ENCODE measurements at places on chromosomes 2 and 18.
A peak's percentile ranks its signal among the peaks of the same experiment; 100 is the strongest.

- H3K27me3 ChIP-seq = no peaks in the 10 kb centered on the region
- H3K27ac ChIP-seq = no peak overlapping the region
- H3K4me3 ChIP-seq = no peak overlapping the region
Observed at GRCh38 chr2:56009758-56010458, 86.3 kb upstream of the EFEMP1 start.

- H3K27me3 ChIP-seq = no peaks in the 10 kb centered on the region
- no peak overlapping the region for H3K27ac ChIP-seq
- no peak for DNase-seq
Observed at GRCh38 chr2:204663816-204664425, 118.6 kb downstream of the PARD3B start.

DNA sequence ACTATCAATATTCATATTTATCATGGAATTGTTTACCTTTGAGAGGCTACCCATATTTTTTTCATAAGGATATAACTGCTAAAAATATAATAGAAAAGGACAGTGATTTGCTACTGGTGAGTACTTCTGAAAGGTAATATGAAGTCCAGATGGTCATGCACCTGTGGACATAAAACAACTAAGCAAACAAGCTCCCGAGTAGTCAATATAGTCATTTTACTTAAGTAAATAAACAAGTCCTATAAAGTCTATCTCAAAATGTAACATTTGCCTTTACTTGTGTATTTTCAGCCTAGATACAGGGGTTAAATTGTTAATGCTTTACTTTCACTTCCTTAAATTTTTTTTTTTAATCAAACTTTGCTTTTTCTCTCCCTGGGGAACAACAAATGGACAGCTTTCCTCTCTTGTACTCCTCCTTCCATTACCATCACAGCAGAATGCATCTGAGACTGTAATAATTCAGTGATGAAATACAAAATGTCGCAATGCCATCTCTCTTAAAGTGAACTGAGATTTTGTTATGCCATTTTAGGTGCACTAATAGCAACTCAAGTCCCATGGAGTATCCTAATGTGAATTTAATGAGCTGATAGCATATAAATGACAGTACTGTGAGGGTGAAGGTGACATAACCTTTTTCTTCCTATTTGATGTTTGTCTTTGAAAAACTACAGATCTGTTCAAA is 1325.4 kb upstream of the ZEB2 start:
- H3K27me3 ChIP-seq = no peaks in the 10 kb centered on the region
- H3K36me3 ChIP-seq = no peaks in the 10 kb centered on the region
- no peak overlapping the region for H3K27ac ChIP-seq
- H3K4me3 ChIP-seq = no peak overlapping the region
- no peaks in the 10 kb centered on the region for H3K4me1 ChIP-seq

DNA sequence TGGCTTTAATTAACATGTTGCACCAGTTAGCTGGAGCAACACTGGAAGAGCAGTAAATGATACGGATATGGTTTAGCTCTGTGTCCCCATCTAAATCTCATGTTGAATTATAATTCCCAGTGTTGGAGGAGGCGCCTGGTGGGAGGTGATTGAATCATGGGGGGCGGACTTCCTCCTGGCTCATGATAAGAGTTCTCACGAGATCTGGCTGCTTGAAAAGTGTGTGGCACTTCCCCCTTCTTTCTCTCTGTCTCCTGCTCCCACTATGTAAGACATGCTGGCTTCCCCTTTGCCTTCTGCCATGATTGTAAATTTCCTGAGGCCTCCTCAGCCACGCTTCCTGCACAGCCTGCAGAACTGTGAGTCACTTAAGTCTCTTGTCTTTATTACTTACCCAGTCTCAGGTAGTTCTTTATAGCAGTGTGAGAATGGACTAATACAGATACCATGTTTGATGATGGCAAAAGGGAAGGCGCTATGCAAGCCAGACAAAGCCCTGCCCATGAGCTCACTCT is 963.6 kb downstream of the SOCS6 start:
- H3K27me3 ChIP-seq = peaks cover 8% of the 10 kb centered on the region
- no peak overlapping the region for H3K27ac ChIP-seq
- no peak overlapping the region for H3K4me3 ChIP-seq

GRCh38 chr2:74741629-74742028 is 87.6 kb downstream of the SEMA4F start:
- peaks cover 24% of the 10 kb centered on the region for H3K4me1 ChIP-seq
- H3K27ac ChIP-seq = no peak overlapping the region
- H3K36me3 ChIP-seq = peaks cover 9% of the 10 kb centered on the region
- DNase-seq = no peak
- H3K27me3 ChIP-seq = no peaks in the 10 kb centered on the region

- H3K4me3 ChIP-seq = no peak overlapping the region
- H3K27me3 ChIP-seq = peaks cover 2% of the 10 kb centered on the region
- H3K36me3 ChIP-seq = no peaks in the 10 kb centered on the region
- peaks cover 38% of the 10 kb centered on the region for H3K4me1 ChIP-seq
- DNase-seq = no peak
Observed at GRCh38 chr2:230660294-230661060, 52.2 kb upstream of the CAB39 start.

DNA sequence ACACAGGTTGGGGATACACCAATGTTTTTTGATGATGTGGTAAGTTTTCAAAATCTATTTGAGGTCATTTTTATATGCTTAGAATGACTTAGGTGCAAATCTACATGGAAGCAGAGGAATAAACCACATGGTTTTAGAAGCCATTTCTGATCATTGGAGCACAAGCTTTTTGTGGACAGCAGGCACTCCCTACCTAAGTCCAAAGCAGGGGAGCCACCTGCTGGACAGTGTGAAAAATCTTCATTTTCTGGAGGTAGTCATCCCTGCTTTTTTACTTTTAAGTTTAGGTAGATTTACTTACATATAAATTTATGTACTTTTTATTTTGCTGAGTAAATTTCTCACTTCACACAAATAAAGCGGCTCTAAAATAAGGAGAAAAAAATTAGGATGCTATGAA is 323.2 kb downstream of the PLCL1 start:
- DNase-seq = peak; percentile 33
- H3K36me3 ChIP-seq = no peaks in the 10 kb centered on the region
- no peaks in the 10 kb centered on the region for H3K27me3 ChIP-seq
- H3K4me3 ChIP-seq = no peak overlapping the region
- no peaks in the 10 kb centered on the region for H3K4me1 ChIP-seq

GRCh38 chr2:18959952-18960717 is 370.8 kb upstream of the NT5C1B start:
- H3K36me3 ChIP-seq = no peaks in the 10 kb centered on the region
- peaks cover 3% of the 10 kb centered on the region for H3K4me1 ChIP-seq

DNA sequence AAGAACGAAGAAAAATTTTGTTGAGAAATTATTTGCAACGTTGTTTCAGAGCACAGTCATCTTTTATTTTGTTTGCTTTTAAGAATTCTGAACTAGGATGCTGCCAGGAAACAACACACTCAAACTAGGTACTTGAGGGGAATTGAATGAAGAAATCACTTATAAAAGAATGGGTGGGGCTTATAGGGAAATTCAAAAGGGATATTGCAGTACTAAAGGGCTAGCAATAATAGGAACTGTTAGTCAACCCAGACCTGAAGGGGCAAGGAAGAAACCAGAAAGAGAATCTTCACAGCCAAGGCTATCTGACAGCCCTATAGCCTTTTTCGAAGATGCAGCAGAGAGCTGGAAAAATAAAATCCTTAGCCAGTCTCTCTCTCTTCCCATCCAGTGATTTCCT is 179.3 kb downstream of the RPRM start:
- H3K27ac ChIP-seq = no peak overlapping the region
- no peak for DNase-seq
- no peaks in the 10 kb centered on the region for H3K27me3 ChIP-seq
- H3K36me3 ChIP-seq = no peaks in the 10 kb centered on the region
- H3K4me3 ChIP-seq = no peak overlapping the region

- H3K27ac ChIP-seq = no peak overlapping the region
- DNase-seq = no peak
- peaks cover 5% of the 10 kb centered on the region for H3K27me3 ChIP-seq
- peaks cover 4% of the 10 kb centered on the region for H3K4me1 ChIP-seq
- H3K4me3 ChIP-seq = no peak overlapping the region
- H3K36me3 ChIP-seq = peaks cover 18% of the 10 kb centered on the region
Observed at GRCh38 chr2:111667542-111668273, 216.3 kb downstream of the ANAPC1 start.

DNA sequence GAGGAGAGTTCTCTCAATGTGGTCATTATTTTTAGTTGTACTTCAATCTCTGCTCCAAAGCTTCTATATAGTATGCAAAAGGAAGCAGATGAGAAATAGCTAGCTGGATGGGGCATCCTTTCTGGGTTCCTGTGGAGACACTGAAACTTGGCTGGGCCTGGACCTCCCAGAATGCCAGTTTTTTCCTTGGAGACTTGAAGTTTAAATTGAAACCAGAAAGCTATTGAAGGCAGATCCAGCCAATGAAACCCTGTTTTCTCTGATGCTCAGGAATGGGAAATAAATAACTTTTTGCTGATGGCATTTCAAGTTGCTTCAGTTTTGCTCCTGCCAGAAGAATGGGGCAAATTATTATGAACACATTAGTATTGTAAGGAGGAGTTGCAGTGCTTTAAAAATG is 2.9 kb downstream of the SETBP1 start:
- peaks cover 7% of the 10 kb centered on the region for H3K4me1 ChIP-seq
- H3K27me3 ChIP-seq = no peaks in the 10 kb centered on the region
- no peak for DNase-seq
- no peak overlapping the region for H3K27ac ChIP-seq
- H3K36me3 ChIP-seq = no peaks in the 10 kb centered on the region

DNA sequence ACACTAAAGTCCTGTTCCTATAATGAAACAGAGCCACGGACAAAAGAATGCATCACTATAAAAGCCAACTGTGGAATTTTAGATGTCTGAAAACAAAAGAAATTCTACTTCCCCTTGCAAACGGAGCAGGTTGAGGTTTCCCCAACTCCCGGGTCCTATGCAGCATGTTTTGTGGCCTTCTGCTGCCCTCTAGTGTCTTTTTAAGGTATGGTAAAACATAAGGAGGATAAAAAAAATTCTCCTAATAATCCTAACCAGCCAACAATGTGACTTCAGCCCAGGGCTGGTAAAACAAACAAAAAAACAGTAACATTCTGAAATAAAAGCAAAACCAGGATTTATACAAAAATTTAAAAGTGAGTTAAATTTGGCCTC is 539.5 kb downstream of the NRXN1 start:
- no peaks in the 10 kb centered on the region for H3K27me3 ChIP-seq
- H3K4me1 ChIP-seq = peaks cover 14% of the 10 kb centered on the region
- no peak overlapping the region for H3K4me3 ChIP-seq
- no peaks in the 10 kb centered on the region for H3K36me3 ChIP-seq
- H3K27ac ChIP-seq = no peak overlapping the region

- H3K4me1 ChIP-seq = peaks cover 30% of the 10 kb centered on the region
- no peak overlapping the region for H3K27ac ChIP-seq
- H3K36me3 ChIP-seq = no peaks in the 10 kb centered on the region
Observed at GRCh38 chr2:225668606-225669266, 269.2 kb downstream of the NYAP2 start.

GRCh38 chr2:20916604-20917286 is 93.8 kb upstream of the LDAH start:
- DNase-seq = no peak
- no peaks in the 10 kb centered on the region for H3K4me1 ChIP-seq
- H3K27me3 ChIP-seq = no peaks in the 10 kb centered on the region
- H3K4me3 ChIP-seq = no peak overlapping the region

GRCh38 chr2:63680455-63680854 is 91.7 kb downstream of the MDH1 start:
- no peak overlapping the region for H3K4me3 ChIP-seq
- H3K4me1 ChIP-seq = peaks cover 4% of the 10 kb centered on the region
- no peaks in the 10 kb centered on the region for H3K27me3 ChIP-seq
- DNase-seq = no peak
- H3K36me3 ChIP-seq = peaks cover 2% of the 10 kb centered on the region

GRCh38 chr2:160252278-160252887 is 52.3 kb upstream of the ITGB6 start:
- no peaks in the 10 kb centered on the region for H3K27me3 ChIP-seq
- 0 out of 2 replicates have a peak, but pooled peaks cover 5% of the 10 kb centered on the region for H3K4me1 ChIP-seq
- no peak overlapping the region for H3K27ac ChIP-seq
- H3K36me3 ChIP-seq = no peaks in the 10 kb centered on the region
- H3K4me3 ChIP-seq = no peak overlapping the region

DNA sequence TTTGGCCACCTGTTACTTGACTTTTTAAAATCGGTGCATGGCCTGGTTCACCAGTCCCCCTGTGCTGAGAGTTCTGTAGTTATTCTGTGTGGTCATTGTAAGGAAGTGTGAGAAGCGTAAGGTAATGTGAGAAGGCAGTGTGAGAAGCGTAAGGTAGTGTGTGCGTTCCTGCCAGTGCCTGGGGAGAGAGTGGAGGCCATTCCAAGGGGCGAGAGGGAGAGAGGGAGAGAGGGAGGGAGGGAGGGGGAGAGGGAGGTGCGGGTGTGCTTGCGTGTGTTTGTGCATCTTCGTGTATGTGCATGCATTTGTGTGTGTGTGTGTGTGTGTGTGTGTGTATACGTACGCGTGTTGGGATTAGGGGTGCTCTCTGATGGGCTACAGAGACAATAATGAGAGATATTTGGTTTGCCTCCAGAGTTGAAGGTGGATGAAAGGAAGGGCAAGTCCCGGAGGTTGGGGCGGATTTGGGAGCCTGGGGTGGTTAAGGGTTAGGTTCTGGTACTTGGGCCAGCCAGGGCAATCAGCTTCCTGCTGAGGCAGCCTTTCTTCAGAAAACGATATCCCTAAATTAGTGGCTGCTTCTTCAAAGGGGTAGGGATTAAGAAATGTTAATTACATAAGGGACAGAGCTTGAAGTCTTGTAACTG is 53.7 kb downstream of the SGPP2 start:
- H3K4me3 ChIP-seq = peak overlapping the region; percentile 42
- peaks cover 96% of the 10 kb centered on the region for H3K27me3 ChIP-seq
- H3K36me3 ChIP-seq = no peaks in the 10 kb centered on the region
- H3K4me1 ChIP-seq = peaks cover 10% of the 10 kb centered on the region
- no peak overlapping the region for H3K27ac ChIP-seq
- DNase-seq = no peak

- peaks cover 15% of the 10 kb centered on the region for H3K4me1 ChIP-seq
- no peak for DNase-seq
- no peak overlapping the region for H3K4me3 ChIP-seq
- H3K27ac ChIP-seq = no peak overlapping the region
Observed at GRCh38 chr2:55992455-55992854, 68.9 kb upstream of the EFEMP1 start.

- H3K36me3 ChIP-seq = no peaks in the 10 kb centered on the region
- H3K27ac ChIP-seq = no peak overlapping the region
- no peak overlapping the region for H3K4me3 ChIP-seq
- DNase-seq = no peak
Observed at GRCh38 chr18:46555213-46555612, 101.8 kb downstream of the LOXHD1 start.

- H3K4me3 ChIP-seq = no peak overlapping the region
- H3K36me3 ChIP-seq = no peaks in the 10 kb centered on the region
- no peaks in the 10 kb centered on the region for H3K27me3 ChIP-seq
- H3K27ac ChIP-seq = no peak overlapping the region
Observed at GRCh38 chr2:33000986-33001385, 54.2 kb downstream of the LTBP1 start.

- H3K4me3 ChIP-seq = no peak overlapping the region
- H3K27me3 ChIP-seq = no peaks in the 10 kb centered on the region
- peaks cover 61% of the 10 kb centered on the region for H3K4me1 ChIP-seq
- H3K27ac ChIP-seq = no peak overlapping the region
Observed at GRCh38 chr2:176814740-176815367, 397.7 kb upstream of the HNRNPA3 start.

DNA sequence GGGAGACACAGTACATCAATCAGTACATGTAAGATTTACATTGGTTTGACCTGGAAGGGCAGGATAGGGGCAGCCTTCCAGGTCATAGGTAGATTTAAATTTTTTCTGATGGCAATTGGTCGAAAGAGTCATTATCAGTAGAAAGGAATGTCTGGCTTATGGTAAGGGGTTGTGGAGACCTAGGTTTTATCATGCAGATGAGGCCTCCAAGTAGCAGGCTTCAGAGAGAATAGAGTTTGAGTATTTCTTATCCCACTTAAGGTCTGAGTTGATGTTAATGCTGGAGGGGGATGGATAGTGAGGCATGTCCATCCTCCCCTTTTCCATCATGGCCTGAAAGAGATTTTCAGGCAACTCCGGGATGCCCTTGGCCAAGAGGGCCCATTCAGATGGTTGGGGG is 60.7 kb downstream of the SPTBN1 start:
- no peaks in the 10 kb centered on the region for H3K27me3 ChIP-seq
- H3K27ac ChIP-seq = peak overlapping the region; percentile 77
- H3K4me1 ChIP-seq = peaks cover 72% of the 10 kb centered on the region
